Spinal cord (tissue), 10 donors: ENCODE measurements at places on chromosomes 13 and 19.
A peak's percentile ranks its signal among the peaks of the same experiment; 100 is the strongest.

DNA sequence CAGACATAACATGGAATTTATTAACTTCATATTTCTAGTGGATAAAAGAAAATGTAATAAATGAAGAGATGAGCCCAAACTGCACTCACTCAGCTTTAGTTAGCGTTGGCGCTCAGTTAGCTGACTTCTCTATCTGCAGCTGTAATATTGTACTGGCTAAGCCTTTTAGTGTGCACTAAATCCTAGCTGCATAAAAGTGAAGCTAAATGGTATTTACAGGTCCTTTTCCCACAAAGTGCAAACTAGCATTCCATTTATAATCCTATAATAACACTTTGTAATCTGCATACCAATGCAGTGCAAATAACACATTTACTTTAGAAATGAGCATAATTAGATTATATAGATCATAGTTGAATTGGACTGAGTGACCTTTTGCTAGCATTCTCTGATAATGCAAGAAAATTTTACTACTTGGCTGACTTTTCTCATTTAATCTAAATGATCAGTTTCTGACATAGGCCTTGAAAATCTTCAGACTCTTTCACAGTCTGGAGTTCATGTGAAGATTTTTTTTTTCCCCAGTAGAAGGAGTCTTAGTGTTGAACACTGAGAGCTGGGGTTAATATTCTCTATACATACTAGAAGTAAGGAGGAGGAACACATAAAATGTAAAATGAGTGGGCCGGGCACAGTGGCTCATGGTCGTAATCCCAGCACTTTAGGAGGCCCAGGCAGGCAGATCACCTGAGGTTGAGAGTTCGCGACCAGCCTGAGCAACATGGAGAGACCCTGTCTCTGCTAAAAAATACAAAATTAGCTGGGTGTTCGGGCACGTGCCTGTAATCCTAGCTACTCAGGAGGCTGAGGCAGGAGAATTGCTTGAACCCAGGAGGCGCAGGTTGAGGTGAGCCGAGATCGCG is 1426.4 kb downstream of the PCDH9 start:
- DNase-seq = peak; percentile 24

DNA sequence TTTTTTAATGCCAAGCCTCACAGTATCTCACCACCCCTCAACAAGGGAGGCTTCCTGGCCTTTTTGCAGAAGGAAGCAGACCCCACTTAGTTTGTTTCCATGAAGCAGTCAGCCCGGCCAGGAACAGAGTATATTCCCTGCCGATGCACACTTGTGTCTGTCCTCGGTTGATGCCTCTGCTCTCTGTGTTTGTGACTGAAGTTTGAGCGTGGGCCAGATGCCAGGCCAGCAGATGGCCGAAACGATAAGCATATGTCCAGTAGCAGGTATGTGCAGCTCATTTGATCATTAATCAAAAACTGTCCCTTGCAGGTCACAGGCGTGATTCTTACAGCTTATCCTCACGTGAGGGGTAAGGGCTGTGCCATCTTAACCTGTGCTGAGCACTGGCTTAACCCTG is 144.0 kb downstream of the IRS2 start:
- DNase-seq = no peak

- no peak for DNase-seq
Measured at GRCh38 chr13:97165502-97166425, 56.4 kb upstream of the MBNL2 start.

DNA sequence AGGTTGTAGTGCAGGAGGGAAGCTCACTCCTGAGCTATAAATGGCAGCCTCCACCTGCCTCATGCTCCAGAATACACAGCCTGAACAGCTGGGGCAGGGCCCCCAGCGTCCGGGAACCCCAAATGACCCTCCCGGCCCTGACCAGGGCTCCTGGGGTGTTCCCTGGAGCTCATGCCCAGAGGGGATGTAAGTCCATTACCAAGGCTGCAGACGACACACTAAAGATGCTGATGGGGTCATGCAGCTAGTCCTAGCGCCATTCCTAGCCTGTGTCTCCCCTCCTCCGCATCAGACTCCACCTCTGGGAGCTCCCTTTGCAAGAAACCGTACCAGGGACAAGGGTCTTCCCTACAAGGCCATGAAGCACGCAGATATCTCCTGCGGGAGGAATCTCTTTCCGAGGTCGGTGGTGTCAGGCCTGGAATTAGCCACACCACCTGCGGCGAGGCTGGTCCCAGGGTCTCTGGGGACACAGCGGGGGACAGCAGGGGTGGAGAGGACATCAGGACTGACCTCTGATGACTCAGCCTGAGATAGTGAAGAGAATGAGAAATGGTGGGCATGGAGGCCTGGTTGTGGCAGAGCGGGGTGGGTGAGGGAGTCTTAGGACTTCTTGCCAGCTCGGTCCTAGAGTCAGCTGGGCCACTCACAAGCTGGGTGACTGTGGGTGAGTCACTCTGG is 11.9 kb upstream of the TPM4 start:
- DNase-seq = no peak

DNA sequence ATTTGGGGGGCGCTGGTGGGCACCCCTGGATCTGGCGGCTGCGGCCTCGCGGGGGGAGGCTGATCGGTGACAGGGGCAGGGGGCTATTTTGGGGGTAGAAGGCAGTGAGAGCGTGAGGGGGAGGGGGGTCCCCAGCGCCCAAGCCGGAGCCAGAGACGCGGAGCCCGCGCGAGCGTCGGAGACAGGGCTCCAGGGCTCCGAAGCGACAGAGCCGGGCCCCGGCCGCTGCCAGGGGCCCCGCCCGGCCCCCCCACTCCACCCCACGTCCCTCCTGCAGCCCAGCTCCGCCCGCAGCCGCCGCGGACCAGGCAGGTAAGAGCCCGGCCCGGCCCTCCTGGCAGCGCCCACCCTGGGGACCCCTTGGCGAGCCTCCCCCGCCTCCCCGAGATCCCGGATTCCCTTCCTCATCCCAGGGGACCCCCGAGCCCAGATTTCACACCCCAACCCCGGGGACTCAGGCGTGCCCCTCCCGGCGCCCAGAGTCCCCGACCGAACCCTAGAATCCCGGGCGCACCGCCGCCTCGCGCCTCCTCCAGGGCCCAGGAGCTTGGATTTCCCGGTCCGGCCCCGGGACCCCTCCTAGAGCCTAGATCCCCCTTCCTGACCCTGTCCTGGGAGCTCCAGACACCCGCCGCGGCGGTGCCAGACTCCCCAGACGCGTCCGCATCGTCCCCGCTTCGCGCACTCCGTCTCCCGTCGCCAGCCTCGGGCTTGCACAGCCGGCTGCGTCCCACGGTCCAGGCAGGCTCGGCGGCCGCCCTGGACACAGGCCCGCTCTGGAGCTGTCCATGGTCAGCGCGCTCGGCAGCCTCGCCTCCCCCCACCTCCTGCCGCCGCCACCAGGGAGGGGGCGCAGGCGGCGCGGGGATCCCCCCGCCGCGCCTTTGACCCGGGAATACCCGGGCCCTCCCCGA is at the start of gene PPFIA3:
TSS of gene PPFIA3 (plus strand) at position 134 of the 914 bp plus-strand sequence. CDS start 8,330 bp downstream, outside the sequence.
- peak; percentile 68 for DNase-seq

DNA sequence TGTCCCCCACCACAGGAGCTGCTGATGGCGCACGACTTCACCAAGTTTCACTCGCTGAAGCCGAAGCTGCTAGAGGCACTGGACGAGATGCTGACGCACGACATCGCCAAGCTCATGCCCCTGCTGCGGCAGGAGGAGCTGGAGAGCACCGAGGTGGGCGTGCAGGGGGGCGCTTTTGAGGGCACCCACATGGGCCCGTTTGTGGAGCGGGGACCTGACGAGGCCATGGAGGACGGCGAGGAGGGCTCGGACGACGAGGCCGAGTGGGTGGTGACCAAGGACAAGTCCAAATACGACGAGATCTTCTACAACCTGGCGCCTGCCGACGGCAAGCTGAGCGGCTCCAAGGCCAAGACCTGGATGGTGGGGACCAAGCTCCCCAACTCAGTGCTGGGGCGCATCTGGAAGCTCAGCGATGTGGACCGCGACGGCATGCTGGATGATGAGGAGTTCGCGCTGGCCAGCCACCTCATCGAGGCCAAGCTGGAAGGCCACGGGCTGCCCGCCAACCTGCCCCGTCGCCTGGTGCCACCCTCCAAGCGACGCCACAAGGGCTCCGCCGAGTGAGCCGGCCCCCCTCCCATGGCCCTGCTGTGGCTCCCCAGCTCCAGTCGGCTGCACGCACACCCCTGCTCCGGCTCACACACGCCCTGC is 4.4 kb upstream of the NOP53 start:
- no peak for DNase-seq

- DNase-seq = no peak
Measured at GRCh38 chr19:14102756-14103155, 12.2 kb upstream of the SAMD1 start.

DNA sequence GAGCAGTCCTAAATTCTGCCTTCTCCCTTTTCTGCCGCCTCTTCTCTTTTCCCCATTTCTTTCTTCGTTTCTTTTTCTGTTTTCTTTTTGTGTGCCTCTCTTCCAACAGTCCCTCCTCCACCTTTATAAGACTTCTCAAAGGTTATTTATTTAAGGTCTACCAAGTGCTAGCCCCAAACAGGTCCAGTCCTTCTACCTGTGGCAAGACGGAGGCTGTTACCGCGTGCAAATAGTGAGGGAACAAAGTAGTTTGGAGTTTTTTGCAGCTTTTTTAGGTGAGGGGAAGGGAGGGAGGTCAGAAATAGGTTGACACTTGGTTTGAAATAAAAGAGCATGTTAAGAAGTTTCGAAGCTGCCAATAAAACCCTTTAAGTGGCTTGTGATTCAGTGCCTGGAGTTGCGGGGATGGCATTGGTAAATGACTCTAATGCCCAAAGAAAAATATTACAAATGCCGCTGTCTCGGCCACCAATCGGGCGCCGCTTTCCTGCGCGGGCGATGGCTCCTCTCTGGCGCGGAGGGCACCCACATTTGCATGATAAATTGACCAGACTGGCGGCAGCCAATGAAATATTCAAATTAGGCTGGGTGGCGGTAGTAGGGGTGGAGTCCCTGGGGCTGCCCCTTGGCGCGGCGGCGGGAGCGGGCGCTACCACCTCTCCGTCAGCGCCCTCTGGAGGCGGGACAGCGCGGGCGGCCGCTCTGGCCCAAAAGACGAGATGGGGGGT is 7.5 kb upstream of the TSHZ3 start:
- DNase-seq = peak; percentile 37

- no peak for DNase-seq
Measured at GRCh38 chr13:109699628-109700071, 86.7 kb downstream of the IRS2 start.

DNA sequence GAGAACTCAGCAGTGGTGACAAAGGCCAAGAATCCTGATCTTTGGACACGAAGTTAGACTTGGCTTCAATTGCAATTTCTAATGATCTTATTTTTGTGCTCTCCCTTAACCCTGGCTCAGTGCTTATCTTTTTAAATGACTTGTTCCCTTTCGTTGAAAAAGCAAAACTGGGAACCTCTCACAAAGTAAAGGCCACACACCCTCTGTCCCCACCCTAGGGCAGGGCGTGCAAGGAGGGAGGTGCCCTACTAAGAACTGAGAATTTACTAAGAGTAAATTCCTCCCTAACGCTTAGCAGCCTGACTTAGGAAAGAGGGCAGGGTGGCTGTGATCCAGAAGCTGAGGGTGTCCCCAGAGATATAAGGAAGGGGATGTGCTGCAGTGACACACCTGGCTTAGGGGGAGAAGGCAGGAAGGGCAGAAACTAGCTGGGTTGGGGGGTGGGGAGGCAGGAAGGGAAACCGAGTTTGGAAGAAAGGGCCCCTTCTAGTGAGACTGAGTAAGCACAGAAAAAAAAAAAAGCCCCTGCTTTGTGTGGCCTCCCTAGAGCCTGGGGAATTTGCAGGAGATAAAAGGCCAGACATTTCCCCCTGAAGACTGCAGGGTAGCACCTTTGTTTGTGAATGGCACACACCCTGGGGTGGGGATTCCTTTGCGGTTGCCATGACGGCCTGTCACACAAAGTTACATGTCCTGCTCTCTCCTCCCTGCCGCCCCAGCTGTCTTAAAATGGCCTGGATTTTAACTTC is 435.1 kb downstream of the EFNB2 start:
- DNase-seq = no peak

DNA sequence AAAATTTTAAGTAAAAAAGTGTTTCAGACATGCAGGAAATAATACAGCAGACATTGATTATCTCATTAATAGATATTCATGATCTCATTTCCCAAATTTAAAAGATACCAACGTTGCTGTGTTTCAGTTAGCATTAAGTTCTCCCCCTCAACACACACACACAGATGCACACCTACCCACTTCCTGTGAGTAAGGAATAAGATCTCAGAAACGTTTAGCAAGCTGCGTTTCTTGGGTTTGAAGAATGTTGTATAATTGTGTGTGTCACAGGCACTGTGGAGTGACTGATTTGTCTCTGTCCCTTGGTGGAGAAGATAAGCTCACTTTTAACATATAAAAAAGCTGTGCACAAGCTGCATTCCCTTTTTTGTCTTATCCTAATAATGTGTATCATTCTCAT is 196.8 kb downstream of the PDS5B start:
- no peak for DNase-seq

- no peak for DNase-seq
Measured at GRCh38 chr19:18903156-18904037, 7.4 kb upstream of the CERS1 start.

- DNase-seq = no peak
Measured at GRCh38 chr19:54312436-54313377, at the start of gene LILRA5. Gene LILRA5 (minus strand): TSS chr19:54313166. CDS start chr19:54313019, 147 bp downstream.

- no peak for DNase-seq
Measured at GRCh38 chr19:16873594-16873993, 15.2 kb upstream of the F2RL3 start.
